ENCODE measurements at places on chromosomes 2 and 18. TPM values are rescaled to one million over a fixed set of nuclear protein-coding genes. Genes with fewer than 3 reads are reported as not detected.

DNA sequence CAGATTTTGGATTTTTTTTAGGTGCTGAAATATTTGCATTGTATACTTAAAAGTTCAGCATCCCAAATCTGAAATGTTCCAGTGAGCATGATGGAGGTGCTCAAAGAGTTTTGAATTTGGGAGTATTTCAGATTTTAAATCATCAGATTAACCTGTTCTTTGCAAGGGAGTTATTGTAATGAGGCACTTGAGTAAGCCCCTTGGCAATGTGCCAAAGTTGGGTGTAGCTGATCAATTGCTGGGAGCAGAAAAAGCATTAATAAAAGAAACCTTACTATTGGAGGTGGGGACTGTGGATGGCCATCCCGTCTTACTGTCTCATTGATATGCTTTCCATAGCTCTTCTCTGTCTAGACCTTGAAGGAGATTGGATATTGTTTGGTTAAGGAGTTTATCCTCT is 28.3 kb downstream of the MALT1 start:
- no peak for DNase-seq

DNA sequence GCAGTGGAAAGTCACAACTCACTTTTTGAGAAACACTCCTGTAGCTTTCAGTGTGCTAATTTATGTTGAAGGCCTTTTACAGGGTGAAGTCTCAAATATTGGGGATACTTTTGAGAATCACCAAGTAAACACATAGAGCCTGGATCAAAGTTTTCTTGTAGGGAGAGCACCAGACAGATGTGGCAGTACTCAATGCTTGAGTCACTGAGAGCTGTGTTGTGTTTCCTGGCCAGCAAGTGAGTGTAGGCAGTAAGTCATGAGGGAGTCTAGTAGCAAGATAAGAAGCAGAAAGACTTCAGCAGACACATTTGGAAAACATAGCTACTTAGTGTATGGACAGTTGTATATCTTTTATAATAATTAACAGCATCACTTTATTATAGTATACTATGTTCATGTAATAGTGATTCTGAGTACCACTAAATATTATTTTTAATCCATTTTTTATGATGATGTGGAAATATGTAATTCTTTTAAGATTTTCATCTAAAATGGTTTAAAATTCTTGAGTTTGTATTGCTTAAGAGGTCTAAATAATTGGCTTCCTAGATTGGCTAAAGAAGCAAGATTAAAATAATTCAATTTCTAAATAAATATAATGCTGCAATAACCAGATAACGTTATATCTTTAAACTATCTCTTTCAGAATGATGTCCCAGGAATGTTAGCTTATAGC is 12.8 kb downstream of the PSMD1 start:
- DNase-seq = no peak

GRCh38 chr2:866887-867286 is 83.8 kb upstream of the SNTG2 start:
- no peak for DNase-seq

GRCh38 chr2:27336173-27336572 is 13.3 kb upstream of the MPV17 start:
- DNase-seq = no peak

Gene CREG2
- total RNA-seq = 0.92 TPM

Gene CROCC2
- not detected for total RNA-seq

Gene TMEM247
- total RNA-seq = not detected
